ENCODE measurements at places on chromosomes 6 and 20.

DNA sequence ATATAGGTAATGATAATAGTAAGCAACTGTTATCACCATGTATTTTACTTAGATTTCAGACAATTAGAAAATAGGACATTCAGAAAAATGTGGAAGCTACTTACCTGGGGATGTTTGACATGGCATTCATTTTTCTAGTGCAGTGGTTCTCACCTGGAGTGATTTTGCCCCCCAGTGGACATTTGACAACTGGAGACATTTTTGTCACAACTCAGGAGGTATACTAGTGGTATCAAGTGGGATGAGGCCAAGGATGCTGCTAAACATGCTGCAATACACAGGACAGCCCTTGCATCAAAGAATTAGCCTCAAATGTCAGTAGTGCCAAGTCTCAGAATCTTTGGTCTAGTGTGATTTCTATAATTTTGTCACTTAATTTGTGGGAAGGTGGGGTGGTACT lies 36.1 kb downstream of the NUS1 start:
- no peak for DNase-seq

DNA sequence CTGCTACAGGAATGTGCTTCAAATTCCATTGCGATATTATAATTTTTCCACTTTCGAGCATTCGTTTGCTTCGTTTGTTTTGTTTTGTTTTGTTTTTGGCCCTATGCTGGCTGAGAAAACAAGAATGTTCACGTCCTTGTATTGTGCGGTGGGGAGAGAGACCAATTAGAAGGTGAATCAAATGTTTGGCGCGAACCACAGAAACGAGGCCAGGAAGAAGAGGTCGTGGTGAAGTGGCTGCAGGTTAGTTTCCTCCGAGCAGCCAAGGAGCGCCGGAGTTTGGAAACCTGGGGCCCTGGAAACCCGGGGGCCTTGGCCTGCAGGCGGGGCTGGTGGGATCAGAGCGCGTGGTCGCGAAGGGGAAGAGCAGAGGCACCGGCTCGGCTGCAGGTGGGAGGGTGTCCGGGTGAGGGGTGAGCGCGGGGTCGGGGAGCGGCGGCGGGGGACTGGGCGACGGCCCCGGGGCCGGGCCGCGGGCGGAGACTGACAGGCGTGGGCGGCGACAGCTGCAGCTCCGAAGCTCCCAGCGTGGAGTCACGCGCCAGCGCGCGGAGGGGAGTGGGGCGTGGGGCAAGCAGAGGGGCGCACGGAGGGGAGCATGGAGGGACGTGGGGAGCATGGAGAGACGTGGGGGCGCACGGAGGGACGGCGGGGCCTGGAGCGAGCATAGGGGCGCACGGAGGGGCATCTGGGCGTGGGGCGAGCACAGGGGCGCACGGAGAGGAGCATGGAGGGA lies 141.5 kb upstream of the PDE10A start:
- DNase-seq, result peak; percentile 25

DNA sequence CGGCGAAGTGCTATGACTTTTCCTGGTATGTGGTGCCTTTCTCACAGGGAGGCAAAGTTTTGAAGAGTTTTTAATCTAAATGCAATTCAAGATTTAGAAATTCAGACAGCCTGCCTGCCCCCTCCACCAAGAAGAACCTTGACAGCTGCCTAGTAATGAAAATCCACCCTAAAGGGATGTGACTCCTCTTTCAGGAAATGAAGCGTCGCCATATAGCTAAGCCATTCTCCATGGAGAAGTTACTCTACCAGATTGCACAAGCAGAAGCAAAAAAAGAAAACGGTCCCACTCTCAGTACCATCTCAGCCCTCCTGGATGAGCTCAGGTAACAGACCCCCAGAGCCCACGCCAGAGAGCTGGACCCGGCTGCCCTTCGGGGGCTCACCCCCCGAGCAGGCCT lies 150.1 kb downstream of the DTNBP1 start:
- no peak for DNase-seq

DNA sequence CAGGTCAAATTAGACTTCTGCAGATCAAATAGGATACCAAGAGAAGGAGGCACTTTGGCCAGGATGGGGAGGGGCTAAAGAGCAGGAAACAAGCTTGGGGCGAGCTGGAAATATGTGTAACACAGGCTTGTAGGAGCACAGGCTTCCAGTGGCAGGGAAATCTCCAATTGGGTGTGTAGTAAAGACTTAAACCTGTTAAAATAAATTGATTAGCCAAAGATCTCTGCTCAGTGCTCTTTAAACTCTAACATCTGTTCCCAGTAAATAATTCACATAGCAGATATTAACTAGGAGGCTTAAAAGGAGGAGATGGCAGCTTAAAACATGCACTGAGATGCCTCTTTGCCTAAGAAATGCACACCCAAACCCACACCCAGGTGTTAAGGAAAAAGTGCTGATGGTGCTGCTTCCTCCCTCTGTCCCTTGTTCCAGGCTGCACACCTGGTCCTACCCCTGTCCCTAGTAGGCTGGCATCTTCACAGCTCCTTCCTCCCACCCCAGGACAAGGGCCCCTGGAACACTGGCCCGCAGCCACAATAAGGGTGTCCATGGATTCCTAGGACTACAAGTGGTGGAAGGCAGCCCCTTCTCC lies 93.5 kb upstream of the MLN start:
- no peak for DNase-seq

- DNase-seq, result no peak
Measured at GRCh38 chr20:48729538-48729937, 98.3 kb downstream of the PREX1 start.

DNA sequence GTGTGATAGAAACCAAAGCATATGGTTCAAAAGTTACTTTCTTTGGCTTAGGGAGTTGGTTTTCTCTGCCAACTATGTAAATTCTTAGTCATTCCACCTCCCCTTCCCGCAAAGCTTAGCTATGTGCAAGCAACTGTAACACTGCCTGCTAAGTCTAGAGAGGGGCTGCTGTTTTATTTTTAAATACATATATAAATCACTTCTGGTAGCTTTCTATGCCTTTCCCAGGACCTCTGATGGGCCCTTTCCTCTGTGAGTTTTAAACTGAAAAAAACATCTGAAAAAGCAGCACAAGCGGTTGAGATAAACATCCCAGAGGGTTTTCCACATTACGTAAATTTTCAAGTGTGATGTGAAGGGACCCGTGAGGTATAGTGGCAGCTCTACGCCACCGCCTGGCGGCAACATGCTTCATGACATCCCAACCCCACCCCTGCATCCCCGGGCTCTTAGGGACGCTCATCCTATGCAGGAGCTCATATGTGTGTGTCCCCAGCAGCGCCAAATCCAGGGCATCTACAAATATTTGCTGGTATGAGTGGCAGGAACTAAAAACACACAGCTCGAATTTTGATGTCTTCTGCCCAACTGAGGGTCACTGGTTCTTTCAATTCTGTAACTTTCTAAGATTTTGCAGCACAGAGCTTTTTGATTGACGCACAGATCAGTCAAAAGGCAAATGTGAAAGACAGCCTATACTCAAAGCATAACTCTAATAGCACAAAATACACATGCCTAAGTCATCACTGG lies 12.7 kb downstream of the SAYSD1 start:
- peak; percentile 37 for DNase-seq

- DNase-seq, result no peak
Measured at GRCh38 chr20:59042151-59042795, at the start of gene PRELID3B. Gene PRELID3B (minus strand): TSS chr20:59042786. CDS start chr20:59042730, 56 bp downstream.

DNA sequence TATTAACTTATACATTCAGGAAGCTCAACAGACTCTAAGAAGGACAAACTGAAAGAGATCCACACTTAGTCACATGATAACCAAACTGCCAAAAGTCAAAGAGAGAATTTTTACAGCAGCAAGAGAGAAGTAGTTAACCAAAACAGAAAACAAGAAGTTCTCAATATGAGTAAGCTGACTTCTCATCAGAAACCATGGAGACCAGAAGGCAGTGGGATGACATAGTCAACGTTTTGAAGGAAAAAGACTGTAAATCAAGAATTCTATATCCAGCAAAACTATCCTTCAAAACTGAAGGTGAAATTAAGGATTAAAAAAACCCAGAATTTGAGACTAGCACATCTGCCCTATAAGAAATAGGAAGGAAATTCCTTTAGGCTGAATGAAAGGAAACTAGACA lies 60.4 kb downstream of the COL19A1 start:
- no peak for DNase-seq

- no peak for DNase-seq
Measured at GRCh38 chr6:23661549-23661948, 464.5 kb upstream of the NRSN1 start.

- no peak for DNase-seq
Measured at GRCh38 chr20:64229507-64230061, 26.0 kb upstream of the PCMTD2 start.

DNA sequence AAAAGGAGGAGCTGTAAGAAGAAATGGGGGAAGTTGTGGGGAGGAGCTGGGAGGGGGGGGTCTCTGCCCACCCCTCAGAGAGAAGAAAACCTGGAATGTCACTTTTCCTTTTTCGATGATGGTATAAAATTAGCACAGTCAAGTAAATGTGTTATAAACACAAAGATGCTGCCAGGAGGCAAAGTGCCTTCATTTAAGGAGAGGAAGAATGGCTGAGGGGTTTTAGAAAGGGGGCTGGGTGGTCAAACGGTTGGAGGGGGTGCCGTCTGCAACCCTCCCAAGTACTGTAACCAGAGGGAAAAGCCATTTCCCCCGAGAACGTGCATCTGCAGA lies 25.0 kb downstream of the PMEPA1 start:
- peak; percentile 69 for DNase-seq

- DNase-seq, result peak; percentile 81
Measured at GRCh38 chr6:35449287-35449881, 2.8 kb upstream of the FANCE start.

- no peak for DNase-seq
Measured at GRCh38 chr20:16350465-16350864, 222.8 kb downstream of the KIF16B start.

- DNase-seq, result no peak
Measured at GRCh38 chr6:140940251-140940925, 1192.3 kb upstream of the GJE1 start.

- no peak for DNase-seq
Measured at GRCh38 chr6:160595838-160596832, 67.9 kb downstream of the LPA start.

DNA sequence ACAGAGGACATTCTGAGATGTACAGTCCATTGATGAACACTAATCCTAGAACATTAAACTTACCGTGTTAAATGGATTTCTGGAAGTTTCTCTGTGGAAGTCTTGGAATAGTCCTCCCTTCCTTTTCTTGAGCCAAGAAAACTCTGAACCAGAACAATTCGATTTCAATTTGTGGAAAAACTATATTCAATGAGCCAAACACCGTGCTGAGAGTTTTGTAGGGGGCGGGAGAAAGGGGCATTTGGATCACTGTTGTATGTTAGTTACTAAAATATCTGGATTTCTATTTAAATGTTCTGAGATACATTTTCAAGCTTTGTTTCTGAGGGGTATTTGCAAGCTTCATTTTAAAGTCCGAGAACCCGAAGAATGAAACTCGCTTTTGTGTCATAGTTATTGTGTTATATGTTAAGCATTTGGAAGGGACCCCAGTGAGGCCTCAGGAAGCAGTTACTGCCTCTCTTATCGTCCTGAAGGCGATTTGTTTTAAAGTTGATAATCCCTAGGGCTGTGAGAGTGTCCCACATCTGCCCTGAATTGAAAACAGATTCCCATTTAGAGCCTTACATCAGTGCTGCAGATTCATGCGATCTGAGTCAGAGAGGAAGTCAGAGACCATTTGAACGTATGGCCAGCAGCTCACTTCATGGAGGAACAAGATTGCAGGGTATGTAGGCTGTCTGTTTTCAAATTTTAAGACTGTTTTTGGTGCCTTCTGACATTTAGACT lies 70.8 kb upstream of the SASH1 start:
- DNase-seq, result no peak

- DNase-seq, result no peak
Measured at GRCh38 chr6:131134220-131134979, 867 bp upstream of the AKAP7 start.

- no peak for DNase-seq
Measured at GRCh38 chr6:152173321-152173720, 365.8 kb downstream of the ESR1 start.

DNA sequence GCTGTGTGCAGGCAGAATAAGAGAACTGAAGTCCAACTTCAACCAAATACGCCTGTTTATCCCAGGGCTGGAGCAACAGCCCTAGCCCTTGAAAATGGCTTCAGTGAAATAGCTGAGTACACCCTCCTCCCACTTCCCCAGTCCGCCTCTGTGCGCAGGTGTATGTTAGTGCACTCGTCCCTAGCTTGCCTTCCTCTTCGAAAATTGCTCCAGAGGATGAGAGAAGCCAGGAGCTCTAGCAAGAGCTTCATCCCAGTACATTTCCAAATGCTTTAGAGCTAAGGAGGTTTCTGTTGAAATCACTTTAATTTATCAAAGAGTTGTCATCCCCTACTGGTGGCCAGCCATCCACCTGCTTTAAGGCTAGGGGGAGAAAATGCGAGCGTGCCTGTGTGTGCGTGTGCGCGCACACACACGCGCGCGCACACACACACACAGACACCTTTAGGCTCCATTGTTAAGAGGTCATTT lies 5.4 kb upstream of the POU3F2 start:
- DNase-seq, result peak; percentile 70

DNA sequence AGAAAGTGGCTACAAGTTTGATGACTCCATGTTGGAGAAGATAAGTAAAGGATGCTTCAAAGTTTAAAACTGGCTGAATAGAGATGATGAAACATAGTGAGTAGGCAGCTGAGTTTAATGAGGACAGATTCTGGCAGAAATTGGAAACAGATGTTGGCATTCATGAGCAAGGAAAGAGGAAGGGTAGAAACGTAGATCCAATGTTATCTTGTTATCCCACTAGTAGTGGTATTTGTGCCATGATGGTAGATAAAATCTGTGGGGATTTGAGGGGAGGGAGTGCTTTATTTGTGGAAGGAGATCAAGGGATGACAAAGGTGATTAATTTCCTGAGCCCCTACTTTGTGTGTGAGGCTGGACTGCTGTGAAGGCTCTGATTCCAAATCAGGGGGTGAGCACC lies 69.5 kb downstream of the MRAP2 start:
- no peak for DNase-seq

- DNase-seq, result no peak
Measured at GRCh38 chr6:87617405-87617804, 27.5 kb downstream of the ORC3 start.

DNA sequence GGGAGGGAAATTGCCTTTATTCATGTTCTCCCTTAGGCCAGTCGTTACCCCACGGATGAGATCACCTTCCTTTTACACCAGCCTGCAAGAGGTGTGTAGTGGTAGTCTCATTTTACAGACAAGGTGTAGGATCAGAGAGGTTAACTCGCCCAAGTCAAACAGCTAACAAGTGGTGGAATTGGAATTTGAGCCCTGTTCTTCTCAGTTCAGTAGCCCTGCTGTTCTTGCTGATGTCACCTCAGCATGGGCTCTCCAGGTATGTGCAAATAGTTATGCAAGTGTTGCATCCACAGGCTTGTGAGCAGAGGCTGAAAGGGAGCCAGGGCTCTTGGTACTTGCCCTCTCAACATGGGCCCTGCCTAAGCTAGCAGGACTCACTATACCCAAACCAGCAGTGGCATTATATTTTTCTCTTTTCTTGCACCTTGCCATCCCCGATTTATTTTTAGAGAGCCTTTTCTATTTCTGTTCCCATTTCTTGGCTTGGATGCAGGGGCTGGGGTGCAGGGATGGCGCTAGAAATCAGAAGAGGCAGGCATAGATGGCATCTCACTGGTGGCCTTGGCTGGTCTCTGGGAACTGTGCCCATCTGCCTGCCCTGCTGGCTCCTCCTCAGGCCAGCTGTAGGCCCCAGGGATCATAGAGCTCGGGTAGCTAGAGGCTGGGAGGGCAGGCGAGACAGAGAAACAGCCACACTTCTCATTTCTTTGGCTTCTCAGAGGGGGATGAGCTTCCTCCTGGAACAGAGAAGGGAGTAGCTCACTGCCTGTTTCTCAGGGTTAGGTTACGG lies 18.2 kb downstream of the PPARD start:
- DNase-seq, result no peak

GRCh38 chr20:32558526-32558925 lies 26.6 kb downstream of the NOL4L start:
- no peak for DNase-seq

Measured in brain (organoid and tissue), 16 donors.